Left ventricle myocardium superior (tissue), 1 donor: ENCODE measurements at places on chromosomes 2 and 18. TPM values are rescaled to one million over a fixed set of nuclear protein-coding genes. Genes with fewer than 3 reads are reported as not detected.

- no peak for DNase-seq
These were observed 433.3 kb downstream of the NBAS start for GRCh38 chr2:15127876-15128275.

Gene COL4A3
- 4.5 TPM for total RNA-seq

Gene SP110
- total RNA-seq: 10.6 TPM

GRCh38 chr18:36889321-36889720 is 60.4 kb downstream of the KIAA1328 start:
- no peak for DNase-seq

- no peak for DNase-seq
These were observed 2.1 kb upstream of the SPIRE1 start for GRCh38 chr18:12659904-12660605.
